ENCODE measurements at places on chromosomes 5 and 9.

- DNase-seq, result peak; percentile 97
Measured at GRCh38 chr5:154368041-154368800, 77.6 kb upstream of the SAP30L start.

GRCh38 chr5:153964880-153965645, 73.6 kb downstream of the FAM114A2 start:
- DNase-seq, result peak; percentile 69

GRCh38 chr5:136329484-136330190, 35.7 kb downstream of the TRPC7 start:
- DNase-seq, result no peak

DNA sequence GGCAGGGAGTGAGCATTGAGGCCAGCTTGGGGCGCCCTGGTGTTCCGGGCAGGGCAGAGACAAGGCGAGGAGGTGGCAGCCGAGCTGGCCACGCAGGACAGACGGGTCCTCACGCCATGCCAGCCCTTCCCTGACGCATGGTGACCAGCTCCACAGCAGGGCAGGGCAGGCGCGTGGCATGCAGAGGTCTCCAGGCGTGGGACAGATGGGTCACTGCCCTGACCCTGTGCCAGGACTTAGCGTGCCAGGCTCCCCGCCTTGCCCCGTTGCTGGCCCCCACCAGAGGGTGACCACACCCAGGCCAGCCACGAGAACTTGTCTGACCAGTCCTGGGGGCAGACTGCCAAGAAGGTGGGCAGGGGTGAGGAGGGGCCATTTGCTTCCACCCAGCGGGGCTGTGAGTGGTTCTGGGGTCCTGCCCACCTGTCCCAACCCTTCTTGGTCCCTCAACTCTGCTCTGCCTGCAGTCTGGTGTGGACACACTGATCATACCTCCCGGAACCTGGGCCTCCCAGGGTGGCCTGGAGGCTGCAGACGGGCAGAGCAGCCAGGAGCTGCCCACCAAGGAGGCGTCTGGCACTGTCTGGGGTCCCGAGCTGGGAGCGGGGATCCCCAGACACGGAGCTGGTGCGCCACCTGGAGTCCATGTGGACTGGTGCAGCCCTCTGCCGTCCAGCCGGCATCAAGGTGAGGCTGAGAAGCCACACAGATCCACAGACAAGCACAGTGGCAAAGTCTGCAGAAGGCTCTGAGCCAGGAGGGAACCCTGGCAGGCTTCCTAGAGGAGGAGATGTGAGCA, at the start of gene RNF224:
Gene RNF224 (plus strand): TSS at position 449 of the 799 bp plus-strand sequence. CDS start 834 bp downstream, outside the sequence.
- DNase-seq, result peak; percentile 64

DNA sequence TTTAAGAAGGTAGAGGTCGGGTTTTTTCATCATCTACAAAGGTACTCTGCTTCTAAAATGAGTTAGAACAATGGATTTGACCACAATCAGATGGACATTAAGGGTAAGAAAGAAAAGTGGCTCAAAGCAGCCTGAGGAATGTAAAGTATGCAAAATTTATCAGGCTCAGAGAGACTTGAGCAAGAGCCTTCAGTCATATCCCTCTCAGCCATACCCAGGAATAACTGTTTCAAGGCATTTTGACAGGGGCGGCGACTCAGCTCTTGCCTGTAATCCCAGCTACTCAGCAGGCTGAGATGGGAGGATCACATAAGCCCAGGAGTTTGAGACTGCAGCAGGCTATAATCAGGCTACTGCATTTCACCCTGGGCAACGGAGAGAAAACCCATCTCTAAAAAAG, 38.8 kb upstream of the ANXA2R start:
- peak; percentile 91 for DNase-seq

DNA sequence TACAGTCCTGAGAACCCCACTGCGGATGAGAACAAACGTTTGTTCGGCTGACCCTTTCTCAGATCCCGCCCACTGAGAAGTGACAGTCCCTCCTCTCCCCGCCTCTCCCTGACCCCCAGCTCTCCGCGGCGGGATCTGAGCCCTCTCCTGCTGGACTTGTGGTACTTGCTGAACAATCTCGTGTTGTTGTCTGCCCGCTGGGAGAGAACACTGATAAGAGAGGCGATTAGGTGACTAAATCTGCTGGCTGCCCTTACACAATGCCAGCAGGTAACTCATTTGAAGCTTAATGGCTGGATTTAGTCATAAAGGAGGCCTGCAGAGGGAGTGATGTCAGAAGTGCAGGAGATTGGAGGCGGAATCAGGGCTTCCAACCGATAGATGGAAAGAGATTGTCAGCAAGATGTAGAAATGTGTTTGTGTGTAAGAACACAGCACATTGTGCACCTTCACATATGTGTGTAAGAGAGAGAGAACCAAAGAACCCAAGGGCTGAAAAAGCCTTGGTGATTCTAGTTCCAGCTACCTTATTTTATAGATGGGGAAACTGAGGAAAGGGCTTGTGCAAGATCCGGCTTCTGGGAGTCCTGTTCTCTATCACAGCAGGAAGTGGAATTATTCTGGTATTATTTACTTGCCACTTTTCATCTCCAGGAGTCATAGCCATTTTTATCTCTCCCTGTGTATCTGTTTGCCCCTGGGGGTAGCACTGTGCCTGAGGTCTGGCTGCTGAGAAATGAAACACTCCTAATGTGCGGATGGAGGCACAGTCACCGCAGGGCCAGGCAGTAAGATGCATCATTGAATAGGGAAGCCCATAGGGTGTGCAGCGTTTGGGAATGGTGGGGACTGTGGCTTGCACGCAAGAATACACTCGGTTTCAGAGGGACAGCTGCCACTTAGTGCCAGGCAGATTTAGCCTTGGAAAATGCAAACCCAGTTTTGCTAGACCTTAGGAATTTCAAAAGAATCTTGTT, 203.7 kb upstream of the MSX2 start:
- DNase-seq, result no peak

- DNase-seq, result peak; percentile 69
Measured at GRCh38 chr9:111016426-111017045, 21.7 kb downstream of the LPAR1 start.

GRCh38 chr9:91920630-91921350, 29.2 kb downstream of the ROR2 start:
- no peak for DNase-seq

DNA sequence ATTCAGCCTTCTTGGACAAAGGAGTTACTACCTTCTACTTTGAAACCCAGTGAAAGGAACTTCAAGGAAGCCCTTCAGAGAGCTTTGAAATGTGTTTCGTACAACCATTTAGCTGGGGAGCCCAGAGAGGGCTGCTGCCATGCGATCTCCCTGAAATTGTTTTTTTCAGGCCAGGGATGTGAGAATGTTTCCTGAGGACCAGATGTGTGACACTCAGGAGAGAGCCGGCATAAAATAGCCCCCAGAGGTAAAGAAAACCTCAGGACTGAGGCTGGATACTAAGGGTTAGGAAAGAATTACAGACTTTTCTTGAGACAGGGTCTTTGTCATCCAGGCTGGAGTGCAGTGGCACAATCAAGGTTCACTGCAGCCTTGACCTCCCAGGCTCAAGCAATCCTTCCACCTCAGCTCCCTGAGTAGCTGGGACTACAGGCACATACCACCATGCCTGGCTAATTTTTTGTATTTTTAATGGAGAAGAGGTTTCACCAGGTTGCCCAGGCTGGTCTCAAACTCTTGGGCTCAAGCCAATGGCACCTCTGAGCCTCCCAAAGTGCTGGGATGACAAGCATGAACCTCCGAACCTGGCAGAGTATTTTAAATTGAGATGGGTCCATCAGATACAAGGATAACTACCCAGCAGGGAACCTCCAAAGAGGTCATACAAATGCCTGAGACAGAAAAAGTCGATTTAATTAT, 8.4 kb downstream of the RPL37 start:
- DNase-seq, result no peak

DNA sequence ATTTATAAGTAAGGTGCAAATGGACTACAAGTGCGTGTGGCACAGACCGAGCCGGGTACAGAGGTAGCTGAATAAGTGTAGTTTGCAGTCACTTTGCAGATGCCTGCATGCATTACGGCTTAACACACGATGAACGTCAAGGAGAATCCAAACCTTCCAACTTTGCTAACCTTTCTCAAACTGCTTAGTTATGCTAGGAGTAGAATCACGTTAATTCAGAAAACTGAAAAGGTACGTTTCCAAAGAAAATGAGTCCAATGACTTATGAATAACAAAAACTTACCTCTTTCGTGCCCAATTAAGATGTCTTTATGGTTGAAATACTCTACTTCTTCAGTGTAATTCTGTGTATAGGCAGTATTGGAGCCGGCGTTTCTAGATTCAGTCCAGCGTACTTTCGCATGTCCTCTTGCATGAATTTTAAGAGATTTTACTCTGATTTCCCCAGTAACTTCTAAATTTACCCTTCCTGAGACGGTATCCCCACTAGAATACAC, 539 bp downstream of the ARRDC3 start:
- peak; percentile 41 for DNase-seq

DNA sequence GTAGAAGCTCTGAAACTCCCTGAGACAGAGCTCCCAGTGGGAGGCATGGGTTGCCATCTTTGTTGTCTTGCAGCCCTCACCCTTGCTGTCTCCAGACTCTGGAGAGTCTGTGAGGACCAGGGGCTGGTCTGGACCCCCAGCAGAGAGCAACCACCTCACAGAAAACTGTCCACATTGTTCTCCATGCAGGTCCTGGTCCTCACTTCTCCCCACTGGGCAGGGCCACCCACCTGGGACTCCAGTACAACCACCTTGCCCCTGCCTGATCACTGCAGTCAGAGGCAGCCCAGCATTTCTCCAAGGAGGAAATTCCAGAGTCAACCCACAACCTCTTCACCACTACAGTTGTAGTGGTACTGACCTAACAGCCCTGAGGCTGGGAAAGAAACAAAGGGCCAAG, 285.6 kb upstream of the RPS23 start:
- no peak for DNase-seq

- peak; percentile 14 for DNase-seq
Measured at GRCh38 chr9:8727191-8727590, 927.6 kb upstream of the DMAC1 start.

DNA sequence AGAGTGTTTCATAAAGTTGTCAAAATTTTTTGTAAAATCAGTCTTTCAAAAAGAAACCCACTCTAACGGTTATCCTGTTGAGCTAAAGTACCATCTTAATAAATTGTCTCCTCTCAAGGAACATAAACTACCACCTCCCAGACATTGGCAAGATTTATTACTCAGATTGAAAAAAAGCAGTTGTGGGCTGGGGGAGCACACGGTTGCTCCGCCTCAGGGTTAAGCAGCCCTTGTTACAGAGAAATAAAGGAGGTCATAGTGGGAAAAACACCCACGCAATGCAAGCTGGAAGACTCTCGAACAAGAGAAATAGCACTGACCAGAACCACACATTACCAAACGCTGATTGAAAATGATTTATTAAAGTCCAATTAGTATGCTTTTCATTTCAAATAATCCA, 165.3 kb downstream of the LPAR1 start:
- DNase-seq, result no peak

DNA sequence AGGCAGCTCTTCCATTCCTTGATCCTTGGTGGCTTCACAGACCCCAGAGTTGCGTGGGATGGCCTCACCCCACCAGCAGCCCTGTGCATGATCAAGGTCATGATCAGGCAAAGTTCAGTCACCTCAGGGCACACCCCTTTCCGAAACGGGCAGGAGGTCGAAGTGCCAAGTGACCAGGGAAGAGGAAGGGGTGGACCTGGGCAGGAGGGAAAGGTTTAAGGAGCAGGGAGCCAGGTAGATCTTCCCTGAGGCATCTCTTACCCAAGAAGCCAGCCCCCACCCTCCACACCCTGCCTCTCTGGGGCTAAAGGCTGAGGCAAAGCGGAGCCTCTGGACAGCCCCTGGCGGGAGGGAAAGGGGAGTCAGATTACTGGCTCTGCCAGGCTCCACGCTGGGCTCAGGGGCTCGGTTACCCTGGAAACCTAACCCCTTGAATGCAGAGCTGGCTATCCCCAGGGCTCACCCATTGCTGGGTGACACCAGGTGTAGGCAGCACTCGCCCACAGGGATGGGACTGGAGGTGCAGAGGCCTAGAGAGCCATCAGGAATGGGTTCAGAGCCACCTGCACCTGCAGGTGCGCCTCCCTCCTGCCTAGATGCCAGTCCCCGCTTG, 3.6 kb downstream of the MGAT4B start:
- DNase-seq, result no peak

GRCh38 chr9:109969011-109969410, 189.0 kb downstream of the PALM2AKAP2 start:
- DNase-seq, result peak; percentile 32

GRCh38 chr5:57466544-57466943, 16.1 kb downstream of the ACTBL2 start:
- no peak for DNase-seq

- DNase-seq, result no peak
Measured at GRCh38 chr5:62431735-62432620, 19.4 kb downstream of the IPO11 start.

GRCh38 chr9:77162366-77162765, 15.0 kb upstream of the VPS13A start:
- no peak for DNase-seq

DNA sequence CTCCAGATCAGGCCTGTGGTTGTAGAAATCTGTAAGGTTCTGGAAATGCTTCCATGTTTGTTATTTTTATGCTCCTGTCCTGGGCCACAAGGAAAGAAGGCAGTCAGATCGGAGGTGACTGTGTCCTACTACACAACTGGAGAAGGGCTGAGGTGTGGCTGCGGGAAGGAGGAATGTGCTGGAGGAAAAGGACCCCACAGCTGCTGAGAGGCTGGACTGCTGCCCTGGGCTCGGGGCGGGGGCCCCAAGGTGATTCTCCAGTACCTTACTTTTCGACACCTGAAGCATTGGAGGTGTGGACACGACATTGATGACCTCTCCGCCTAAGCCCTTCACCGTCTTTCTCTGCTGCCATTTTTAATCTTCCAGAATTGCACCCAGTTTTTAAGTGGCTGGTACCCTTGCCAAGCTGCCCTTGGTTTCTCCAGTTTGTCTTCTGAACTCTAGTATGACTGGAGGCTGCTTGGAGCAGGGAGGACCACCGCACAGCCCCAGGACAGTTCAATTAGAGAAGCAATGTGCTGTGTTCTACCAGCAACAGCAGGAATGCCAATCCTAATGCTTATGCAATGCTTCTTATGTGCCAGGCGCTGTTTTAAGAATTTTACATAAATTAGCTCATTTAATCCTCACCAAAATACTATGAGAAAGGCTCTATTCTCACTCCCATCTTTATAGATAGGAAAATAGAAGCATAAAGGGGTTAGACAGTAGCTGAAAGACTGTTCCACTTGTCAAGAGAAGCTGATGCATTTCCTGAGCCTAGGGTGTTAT, 13.5 kb upstream of the ANKRD33B start:
- no peak for DNase-seq

DNA sequence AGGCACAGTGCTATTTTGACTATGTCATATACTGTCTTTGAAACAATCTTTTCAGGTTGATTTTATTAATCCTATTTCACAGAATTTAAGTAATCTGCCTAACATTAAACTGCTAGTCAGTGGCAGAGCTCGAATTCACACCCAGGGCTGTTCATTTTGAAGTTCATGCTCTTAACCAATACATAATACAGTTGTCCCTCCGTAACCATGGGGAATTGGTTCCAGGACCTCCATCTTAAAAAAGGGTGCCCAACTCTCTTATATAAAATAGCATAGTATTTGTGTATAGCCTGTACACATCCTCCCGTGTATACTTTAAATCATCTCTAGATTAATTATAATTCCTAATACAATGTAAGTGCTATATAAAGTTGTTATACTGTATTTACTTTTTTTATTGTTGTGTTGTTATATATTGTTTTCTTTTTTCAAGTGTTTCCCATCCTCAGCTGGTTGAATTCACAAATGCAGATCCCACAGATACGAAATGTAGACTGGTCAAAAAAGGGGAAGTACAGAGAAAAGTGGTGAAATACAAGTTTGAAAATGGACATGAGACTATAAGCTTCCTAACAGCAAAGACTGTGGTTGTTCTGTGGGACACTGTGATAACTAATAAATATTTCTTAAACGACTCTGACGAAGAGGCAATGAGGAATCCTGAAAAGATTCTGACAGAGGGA, 18.3 kb downstream of the RFX3 start:
- no peak for DNase-seq

- no peak for DNase-seq
Measured at GRCh38 chr5:142491270-142491669, 166.4 kb upstream of the SPRY4 start.
